Right kidney (tissue), 9 donors: ENCODE measurements at places on chromosomes 3 and 15.

DNA sequence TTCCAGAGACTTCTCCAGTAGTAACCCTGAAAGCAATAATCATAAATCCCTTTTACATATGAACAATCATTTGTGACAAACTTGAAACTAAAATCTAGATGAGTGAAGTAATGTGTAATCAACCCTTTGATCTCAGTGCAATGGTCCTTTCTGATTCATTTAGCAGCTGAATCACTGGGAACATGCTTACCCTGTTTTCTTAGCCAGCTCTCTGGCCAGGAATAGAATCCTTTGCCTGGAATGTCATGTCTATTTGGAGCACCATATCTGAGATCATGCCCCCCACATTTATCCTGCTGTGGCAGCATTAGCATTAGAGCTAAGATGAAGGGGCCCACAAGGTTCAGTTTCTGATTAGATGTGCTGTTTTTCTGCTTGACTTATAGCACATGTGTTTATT, 309.8 kb downstream of the OXSM start:
- no peak for DNase-seq

GRCh38 chr15:100601163-100601562, 821 bp downstream of the LINS1 start:
- peak; percentile 1 for DNase-seq

GRCh38 chr3:146166826-146167225, 5.8 kb upstream of the PLOD2 start:
- no peak for DNase-seq

- DNase-seq = no peak
These were observed 10.7 kb downstream of the GCNT3 start for GRCh38 chr15:59622289-59622688.

- no peak for DNase-seq
These were observed 41.9 kb downstream of the MEIS2 start for GRCh38 chr15:37058316-37058985.

DNA sequence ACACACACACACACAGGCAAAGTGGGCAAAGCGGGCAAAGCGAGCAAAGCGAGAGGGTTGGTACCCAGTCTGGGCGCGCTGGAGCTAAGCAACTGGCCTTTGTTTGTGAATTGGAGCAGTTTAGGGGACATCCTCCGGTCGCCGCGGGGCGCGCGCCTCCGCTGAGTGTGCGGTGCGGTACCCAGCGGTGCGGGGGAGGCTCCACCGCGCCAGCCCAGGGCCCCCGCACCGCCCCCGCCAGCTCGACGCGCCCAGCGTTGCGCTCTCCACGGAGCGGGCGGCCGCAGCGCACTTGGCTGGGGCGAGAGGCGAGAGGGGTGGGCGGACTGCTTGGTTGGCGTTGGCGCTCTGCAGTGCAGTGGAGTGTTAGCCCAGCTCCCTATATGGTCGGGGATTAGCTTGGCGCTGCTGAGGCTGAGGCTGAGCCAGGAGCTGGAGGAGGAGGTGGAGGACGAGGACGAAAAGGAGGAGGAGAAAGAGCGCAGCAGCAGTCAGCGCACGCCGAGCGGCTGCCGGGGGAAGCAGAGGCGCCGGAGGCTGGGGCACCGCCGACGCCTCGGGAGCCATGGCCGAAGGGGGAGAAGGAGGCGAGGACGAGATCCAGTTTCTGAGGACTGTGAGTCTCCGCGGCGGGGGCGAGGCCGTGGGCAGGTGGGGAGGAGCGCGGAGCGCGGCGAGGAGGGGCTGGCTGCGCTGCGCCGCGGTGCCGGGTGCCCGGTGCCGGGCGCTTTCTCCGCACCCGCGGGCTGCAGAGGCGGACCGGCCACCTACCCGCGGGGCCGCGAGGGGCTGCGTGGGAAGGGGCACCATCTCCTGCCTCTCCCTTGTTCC, at the start of gene RYR3:
RYR3 (plus strand) TSS at position 487 of the 831 bp plus-strand sequence; CDS start at position 566, 79 bp downstream.
- peak; percentile 81 for DNase-seq

DNA sequence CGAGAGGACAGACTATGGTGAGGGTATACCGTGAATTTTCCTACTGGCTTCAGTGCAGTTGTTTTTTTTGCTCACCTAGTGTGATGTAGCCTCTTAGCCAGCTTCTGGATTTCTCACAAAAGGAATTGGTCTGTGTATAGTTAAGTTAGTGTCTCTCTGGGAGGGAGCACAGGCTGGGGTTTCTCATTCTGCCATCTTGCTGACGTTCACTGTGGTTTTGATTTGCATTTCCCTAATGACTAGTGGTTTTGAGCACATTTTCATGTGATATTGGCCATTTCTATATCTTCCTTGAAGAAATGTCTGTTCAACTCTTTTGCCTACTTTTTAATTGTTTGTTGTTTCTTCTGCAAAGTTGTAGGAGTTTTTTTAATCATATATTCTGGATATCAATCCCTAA, 2.2 kb upstream of the CD86 start:
- no peak for DNase-seq

- no peak for DNase-seq
These were observed 26.8 kb downstream of the RAB6B start for GRCh38 chr3:133868758-133869475.

- no peak for DNase-seq
These were observed 10.6 kb upstream of the SFMBT1 start for GRCh38 chr3:53056442-53056841.

- DNase-seq = no peak
These were observed 5.6 kb upstream of the CCDC13 start for GRCh38 chr3:42778644-42779043.

GRCh38 chr3:181311186-181311585, 321.6 kb upstream of the DNAJC19 start:
- no peak for DNase-seq

- DNase-seq = no peak
These were observed 605.7 kb upstream of the CFAP20DC start for GRCh38 chr3:59655418-59656015.

GRCh38 chr3:193783166-193783896, 190.3 kb downstream of the OPA1 start:
- DNase-seq = no peak

DNA sequence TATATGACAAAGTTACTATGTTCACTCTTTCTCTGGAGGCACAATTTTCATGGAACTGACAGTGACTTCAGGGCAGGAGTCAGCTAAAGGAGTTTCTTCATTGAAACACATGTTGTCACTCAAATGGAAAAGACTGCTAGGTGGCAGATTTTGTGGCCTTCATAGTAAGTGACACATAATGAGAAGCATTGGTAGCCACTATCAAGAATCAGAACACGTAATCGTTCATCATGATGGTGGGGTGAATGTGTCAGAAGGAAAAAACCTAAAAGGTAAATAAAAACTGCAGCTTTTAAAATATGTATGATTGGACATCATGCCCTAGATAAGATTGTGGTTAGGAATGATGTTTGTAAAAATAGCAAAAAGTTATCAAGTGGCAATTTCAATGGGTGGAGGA, 1491.0 kb downstream of the SI start:
- DNase-seq = no peak

GRCh38 chr15:63256433-63257274, 20.8 kb upstream of the APH1B start:
- DNase-seq = no peak

- DNase-seq = no peak
These were observed 74.7 kb downstream of the XXYLT1 start for GRCh38 chr3:195196266-195196665.

DNA sequence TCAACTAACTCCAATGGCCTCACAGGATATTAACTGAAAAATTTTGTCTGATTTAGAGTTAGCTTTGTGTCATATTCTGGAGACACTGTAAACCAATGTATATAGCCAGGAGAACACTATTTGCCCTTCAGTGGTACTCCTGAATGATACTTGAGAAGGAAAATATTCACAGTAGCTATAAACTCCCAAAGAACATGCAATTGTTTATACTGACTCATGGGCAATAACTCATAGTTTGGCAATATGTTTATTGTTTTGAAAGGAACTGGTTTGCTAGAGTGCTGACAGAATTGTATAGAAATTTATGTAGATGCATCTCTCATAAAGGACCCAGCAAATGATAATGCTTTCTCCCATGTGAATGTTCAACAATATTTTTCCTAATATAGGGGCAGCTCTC, 537.6 kb downstream of the PLOD2 start:
- DNase-seq = no peak

DNA sequence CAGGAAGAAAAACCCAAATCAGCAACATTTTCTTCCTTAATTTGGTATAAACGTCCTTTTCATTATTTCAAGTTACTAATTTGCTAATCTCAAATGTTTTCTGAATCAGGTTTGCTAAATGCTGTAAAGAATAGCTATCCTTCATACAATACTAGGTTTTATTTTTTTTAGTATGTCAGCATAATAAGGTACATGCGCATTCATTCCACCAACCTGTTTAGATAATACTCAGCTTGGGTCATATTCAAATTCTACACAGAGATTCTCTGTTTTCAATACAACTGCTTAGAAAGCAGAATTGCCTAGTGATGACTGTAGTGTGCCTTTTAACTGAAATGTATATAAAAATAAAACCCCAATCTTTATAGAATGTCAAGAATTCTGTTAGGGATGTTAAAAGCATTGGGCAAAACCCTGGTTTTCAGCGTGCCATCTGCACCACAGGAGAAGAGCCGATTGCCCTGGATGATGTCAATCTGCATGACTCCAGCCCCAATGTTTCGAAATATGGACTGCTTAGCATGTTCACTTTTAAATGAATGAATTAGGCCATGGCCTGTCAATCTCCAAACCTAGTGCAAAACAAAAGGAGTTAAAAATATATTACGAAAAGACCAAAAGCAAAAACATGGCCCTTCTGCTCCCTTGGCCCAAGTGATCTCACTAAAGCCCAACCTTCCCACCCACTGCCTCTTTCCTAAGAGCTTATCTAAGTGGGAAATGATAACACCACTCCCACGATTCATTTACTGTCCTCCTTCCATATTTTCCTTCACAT, 107.4 kb downstream of the GLDN start:
- DNase-seq = no peak

DNA sequence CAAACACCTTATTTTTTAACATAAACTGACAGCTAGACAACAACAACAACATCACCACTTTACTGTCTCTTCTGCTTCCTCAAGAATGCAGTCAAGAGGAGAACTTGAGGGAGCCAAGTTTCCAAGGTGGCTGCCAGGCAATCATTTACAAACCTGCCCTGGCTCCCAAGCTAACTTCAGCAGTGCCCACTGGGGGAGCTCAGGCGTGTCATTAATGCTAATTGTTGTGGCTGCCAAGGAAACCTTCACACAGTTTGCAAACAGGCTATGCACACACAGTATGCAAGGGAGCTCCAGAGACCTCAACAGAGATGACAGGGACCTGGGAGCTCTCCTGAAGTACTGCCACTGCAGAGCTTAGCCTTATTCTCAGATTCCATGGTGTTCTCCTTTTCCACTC, 2.1 kb downstream of the DZIP1L start:
- DNase-seq = peak; percentile 39

GRCh38 chr3:55245351-55245750, 241.8 kb downstream of the WNT5A start:
- no peak for DNase-seq

DNA sequence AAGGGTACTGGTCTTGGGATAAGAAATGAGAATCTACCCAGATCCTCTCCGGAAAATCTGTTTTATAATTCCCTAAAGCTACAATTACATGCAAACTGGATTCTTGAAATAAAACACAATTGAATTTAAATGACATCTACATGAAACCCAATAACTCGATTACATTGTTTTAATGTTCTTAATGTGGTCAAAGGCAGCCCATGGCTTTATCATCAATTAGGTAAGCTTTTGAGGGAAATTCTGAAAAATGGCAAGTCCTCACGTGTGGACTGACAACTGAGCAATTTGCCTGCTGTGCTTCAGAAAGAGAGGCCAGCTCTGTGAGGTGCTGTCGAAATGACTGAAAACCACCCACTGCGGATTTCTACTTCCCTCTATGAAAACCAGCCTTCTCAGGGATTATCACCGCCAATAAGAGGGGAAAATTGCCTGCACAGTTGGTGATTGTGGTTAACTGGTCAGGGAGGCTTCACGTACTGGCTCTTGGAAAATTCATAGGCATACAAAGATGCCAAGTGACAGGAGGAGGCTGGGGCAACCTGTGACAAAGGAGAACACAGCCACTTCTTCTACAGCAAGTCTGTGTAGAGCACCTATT, 200.8 kb upstream of the SLCO3A1 start:
- DNase-seq = no peak

GRCh38 chr3:31232055-31233025, 300.4 kb upstream of the STT3B start:
- no peak for DNase-seq

DNA sequence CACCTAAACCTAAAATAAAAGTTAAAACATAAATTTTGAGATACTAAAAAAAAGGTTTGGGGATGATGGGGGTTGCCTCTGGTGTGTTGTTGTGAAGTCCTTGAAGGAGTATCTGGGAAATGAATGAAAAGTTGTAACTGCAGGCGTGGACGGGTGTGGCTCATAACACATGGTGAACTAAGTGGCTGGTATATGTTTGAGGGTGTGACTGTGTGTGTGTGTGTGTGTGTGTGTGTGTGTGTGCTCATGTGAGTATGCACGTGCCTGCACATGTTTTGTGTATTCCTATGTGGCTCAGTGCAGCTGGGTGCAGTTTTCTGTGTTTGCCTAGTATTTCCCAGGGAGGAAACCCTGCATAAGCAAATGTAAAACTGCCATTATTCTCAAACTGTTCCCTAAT, 229.9 kb upstream of the TRIM42 start:
- DNase-seq = no peak

DNA sequence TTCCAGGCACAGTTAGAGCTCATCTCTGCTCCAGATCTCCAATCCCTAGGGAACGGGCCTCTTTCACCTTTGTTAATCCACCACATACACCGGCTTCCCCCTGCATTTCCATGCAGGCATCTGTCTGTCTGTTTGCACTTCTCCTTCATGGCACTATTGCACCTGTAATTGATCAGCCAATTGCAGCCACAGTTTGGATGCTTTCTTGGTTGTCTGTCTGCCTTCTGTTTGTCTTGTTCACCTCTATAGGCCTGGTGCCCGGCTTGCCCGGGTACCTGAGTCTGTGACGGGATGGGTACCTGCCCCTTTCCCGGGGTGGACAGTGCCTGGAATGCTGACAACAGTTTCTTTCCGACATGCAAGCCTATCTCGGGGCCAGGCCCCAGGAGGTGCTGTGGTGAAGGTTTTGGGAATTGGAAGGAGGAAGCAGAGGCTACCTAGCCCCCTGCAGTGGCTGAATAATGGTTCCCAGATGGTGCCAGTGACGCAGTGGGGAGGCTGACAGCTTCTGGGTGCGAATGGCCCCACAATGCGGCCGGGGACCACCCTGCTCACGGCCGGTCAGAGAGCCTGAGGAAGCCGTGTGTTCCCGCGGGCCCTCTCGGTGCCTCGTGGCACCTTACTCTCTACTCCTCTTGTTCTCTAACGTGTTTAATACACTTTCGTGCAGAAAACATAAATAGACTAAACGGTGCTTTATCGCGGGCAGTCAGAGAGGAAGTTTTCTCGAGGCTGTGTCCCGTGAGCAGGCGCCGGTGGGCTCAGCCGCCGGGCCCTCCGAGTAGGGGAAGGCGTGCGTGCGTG, 31.3 kb upstream of the RAB6B start:
- DNase-seq = peak; percentile 78
